ENCODE measurements at places on chromosomes 2 and 18.

DNA sequence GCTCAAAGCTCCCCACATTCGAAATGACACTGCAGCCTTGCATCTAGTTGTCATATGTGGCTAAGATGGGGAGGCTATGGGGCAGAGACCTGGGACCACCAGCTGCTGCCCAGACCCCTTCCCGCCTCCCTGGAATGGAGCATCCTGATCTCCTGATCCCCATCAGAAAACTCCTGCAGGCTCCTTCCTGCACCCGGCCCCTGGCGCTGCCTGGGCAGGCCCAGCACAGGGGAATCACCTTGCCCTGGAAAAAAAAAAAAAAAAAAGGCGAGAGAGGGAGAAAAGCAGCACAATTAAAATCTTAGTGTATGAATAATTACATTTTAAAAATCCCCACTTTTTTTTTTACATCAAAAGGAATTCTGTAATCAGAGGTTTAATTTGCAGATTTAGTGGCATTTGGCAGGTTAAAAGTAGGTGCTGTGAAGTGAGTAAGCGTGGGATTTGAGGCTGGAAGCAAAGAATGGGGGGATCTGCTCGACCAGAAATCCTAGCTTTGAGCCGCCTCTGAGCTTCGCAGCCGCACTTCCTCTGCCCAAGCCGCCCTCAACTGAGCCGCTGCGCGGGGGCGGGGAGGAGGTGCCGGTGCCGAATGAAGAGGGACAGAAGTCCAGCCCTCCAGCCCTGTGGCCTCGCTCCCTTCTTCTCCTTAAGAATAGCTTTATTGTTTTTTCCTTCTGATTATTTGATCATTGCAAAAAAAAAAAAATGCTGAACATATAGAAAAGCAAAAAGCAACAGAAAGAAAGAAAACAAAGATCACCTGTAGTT lies 30.0 kb downstream of the THNSL2 start:
- no peak for DNase-seq

GRCh38 chr2:238865015-238865719 lies 17.3 kb downstream of the TWIST2 start:
- DNase-seq: no peak

- DNase-seq: no peak
These were observed 135.2 kb upstream of the HAAO start for GRCh38 chr2:42927334-42928160.

- no peak for DNase-seq
These were observed 306.9 kb downstream of the CPS1 start for GRCh38 chr2:210863283-210863682.

DNA sequence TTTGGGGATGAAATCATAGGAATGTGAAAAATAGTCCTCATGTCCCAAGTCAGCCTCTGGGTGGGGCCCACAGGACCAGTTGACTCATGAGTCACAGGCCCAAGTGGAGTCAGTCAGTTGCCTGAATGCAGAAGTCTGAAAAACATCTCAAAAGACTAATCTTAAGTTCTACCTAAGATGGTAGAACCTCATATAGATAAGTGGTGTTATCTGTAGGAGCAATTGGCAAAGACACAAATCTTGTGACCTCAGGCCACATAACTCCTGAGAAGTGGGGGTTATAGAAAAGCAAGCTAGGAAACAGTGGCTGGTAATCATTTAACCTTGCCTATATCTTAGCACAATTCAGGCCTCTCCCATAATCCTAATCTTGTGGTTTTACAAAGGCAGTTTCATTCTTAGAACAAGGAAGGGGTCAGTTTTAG lies 257.1 kb upstream of the SPOPL start:
- DNase-seq: no peak

- no peak for DNase-seq
These were observed 29.7 kb downstream of the DNMT3A start for GRCh38 chr2:25311865-25312575.

- DNase-seq: no peak
These were observed 233.4 kb downstream of the TRIB2 start for GRCh38 chr2:12950174-12950573.

- no peak for DNase-seq
These were observed 39.4 kb upstream of the CTDP1 start for GRCh38 chr18:79640064-79640672.

DNA sequence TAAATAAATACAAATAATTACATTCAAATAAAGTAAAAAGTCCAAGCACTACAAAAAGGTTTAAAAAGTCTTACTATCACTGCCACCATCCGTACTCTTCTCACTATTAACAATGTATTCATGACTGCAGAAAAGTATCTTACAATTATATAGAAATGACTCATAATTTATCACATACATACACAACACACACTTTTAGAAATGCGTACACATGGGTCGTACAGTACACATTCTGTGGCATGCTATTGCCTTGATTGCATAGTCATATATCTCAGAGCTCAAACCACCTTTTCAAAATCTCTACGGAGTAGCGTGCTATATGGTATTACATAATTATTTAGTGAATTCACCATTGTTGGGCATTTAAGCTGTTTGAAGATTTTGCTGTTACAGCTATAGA lies 41.6 kb upstream of the ANXA4 start:
- no peak for DNase-seq

DNA sequence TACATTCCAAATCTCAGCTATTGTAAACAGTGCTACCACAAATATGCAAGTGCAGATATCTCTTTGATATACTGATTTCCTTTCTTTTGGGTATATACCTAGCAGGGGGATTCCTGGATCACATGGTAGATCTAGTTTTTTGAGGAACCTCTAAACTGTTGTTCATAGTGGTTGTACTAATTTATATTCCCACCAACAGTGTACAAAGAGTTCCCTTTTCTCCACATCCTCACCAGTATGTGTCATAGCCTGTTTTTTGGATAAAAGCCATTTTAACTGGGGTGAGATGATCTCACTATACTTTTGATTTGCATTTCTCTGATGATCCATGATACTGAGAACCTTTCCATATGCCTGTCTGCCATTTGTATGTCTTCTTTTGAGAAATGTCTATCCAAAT lies 6.3 kb upstream of the CCNT2 start:
- DNase-seq: no peak

GRCh38 chr2:180289627-180290026 lies 282.5 kb upstream of the CWC22 start:
- no peak for DNase-seq

DNA sequence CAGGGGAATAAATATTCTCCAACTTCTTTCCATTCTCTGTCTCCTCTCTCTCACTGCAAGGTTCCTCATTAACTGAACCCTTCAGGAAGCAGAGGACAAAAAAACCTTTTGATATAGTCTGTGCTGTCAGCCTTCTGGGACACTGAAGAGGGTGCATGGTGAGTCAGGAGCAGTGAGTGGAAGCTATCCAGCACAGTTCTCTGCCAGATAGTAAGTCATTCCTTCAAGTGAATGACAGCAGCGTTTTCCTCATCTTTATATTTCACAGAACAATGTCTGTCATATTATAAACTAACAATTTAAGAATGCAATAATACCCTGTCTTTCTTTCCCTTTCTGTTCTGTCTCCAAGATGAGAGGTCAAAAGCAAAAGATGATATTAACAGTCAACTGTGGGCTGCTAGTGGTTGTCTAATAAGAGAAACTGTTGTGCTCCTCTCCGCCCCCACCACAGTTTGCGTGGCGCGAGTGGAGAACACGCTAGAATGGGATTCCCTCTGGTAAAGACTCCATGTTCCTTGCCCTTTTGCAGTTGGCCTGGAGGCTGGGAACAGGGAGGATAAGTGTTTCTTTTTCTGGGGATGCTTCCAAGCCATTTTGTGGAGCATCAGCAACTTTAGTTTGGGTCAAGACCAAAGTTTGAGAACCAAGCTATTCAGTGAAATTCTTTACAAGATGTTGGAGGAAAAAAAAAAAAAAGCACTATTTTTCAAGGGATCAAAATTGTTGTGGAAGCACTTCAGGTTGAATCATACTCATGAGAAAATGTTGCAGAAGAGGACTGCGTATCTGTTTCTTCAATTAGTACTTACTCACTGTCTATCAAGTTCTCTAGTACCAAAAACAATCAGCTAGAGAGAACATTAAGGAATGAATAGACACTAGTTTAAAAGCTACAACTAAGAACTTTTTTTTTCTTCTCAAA lies 430.2 kb downstream of the SETBP1 start:
- DNase-seq: no peak

GRCh38 chr2:52613064-52613463 lies 1154.5 kb upstream of the CHAC2 start:
- DNase-seq: no peak

DNA sequence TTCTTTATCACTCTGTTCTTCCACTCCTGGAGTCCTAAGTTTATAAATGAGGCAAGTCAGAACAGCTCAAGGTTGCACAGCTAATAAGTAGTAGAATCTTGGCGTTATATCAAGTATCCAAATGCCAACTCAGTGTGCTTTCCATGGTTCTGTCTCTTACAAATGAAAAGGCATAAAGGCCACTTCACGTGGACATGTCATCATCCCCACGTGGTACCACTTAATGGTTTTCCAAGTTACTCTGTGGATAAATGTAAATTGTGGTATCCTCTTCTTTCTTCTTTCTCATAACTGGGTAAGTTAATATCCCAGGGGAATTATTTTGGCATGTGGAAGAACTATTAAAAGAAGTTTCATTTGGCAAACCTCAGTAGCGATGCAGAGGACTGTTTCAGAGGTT lies 131.5 kb upstream of the L3MBTL4 start:
- no peak for DNase-seq

DNA sequence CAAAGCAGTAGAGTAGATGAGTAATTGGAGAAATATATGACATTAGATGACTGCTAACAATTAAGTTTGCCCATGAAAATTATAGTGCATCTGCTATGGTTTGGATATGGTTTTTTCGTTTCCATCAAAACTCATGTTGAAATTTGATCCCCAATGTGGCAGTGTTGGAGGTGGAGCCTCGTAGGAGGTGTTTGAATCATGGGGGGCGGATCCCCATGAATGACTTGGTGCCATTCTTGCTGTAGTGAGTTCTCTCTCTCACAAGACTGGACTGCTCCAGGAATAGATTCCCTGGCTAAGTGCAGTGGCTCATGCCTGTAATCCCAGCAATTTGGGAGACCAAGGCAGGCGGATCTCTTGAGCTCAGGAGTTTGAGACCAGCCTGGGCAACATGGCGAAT lies 9.7 kb upstream of the CUL3 start:
- DNase-seq: no peak

GRCh38 chr2:67839242-67839641 lies 223.6 kb downstream of the C1D start:
- DNase-seq: no peak

- no peak for DNase-seq
These were observed 311.1 kb upstream of the RAB12 start for GRCh38 chr18:8298186-8298585.

GRCh38 chr2:204827701-204828590 lies 282.7 kb downstream of the PARD3B start:
- DNase-seq: no peak

- no peak for DNase-seq
These were observed 20.8 kb upstream of the MLPH start for GRCh38 chr2:237466211-237466610.

GRCh38 chr2:240231838-240232244 lies 91.4 kb upstream of the OTOS start:
- no peak for DNase-seq

DNA sequence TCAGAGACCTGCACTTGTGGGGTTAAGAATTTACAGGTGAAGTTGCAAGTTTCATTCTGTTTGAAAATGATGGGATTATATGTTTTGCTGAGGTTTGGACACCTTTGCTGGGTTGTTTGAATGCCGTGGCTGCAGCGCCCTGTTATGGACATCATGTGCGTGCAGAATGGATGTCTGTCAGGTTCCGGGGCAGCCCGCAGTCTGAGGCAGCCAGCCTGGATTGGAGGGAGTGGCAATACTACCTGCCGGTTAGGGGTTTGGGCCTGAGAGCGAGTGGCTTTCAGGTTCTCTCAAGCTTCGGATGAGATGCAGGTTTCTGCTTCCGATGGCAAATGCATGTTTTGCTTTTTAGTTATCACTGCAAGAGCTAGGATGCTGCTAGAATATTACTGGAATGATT lies 1.1 kb downstream of the CASP8 start:
- no peak for DNase-seq

- DNase-seq: no peak
These were observed 94.3 kb downstream of the HDAC4 start for GRCh38 chr2:239306274-239307220.

DNA sequence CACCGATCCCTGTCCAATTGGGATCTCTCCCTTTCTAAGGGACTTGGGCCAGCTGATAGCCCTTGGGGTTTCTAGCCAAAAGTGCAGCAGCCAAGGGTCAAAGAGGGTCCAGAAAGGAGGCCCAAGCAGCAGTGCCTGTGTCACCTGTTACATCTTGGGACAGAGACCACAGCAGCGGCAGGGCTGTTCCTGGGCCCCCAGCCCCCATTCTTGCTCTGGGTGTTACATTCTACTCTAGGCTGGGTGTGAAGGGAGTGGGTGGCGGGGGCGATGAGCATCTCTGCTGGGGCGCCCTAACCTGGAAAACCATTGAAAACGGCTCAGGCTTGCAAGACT lies 1.2 kb downstream of the PAX3 start:
- DNase-seq: no peak

- DNase-seq: no peak
These were observed 713.6 kb downstream of the TDRD15 start for GRCh38 chr2:21837168-21837960.

GRCh38 chr18:61607867-61608266 lies 274.6 kb downstream of the CDH20 start:
- no peak for DNase-seq

GRCh38 chr2:35787302-35788031 lies 568.1 kb upstream of the CRIM1 start:
- no peak for DNase-seq

DNA sequence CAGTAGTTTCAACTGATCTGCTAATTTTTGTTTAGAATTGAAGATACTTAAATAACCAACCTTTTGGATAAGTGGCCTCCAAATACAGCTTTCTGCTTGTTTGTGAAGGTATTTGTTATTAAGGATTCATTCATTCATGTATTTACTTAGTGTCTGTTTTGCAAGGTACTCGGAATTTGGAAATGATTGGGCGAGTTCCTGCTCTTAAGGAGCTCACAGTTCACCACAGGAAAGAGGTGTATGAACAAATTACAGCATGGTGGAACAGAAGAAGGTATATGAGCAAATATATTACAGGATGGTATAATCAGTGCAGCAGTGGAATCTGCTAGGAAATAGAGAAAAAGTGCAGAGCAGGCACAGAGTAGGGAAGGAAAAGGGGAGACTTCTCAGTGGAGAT lies 4.5 kb downstream of the ACSL3 start:
- DNase-seq: no peak
